ENCODE measurements at places on chromosomes 5 and 9. TPM values are rescaled to one million over a fixed set of nuclear protein-coding genes. Genes with fewer than 3 reads are reported as not detected.

Gene DND1
- polyA plus RNA-seq, result not detected

Gene BTNL9
- not detected for polyA plus RNA-seq

Gene DIMT1
- 65.0 TPM for polyA plus RNA-seq

Gene FOXD1
- polyA plus RNA-seq, result 8.5 TPM
